Effector memory CD8-positive, alpha-beta T cell (primary cell): ENCODE measurements at places on chromosomes 5 and 9.

GRCh38 chr9:71036501-71036900 lies 84.9 kb downstream of the TRPM3 start:
- no peak for DNase-seq

- no peak for DNase-seq
These were observed 28.9 kb downstream of the HABP4 start for GRCh38 chr9:96478829-96479371.

DNA sequence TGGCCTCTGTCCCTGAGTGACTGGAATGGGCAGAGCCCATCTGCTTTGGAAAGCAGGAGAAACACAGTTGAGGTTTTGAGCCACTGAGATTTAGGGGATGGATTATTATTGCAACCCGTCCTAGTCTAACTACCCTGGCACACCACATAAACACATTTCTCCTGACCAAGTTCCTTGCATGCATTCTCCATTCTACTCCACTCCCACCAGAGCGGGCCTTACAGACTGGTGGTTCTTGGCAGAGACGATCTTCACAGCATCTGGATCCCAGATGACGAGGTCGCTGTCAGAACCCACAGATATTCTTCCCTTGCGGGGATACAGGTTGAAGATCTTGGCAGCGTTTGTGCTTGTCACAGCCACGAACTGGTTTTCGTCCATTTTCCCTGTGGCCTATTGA lies 111.0 kb downstream of the DPYSL3 start:
- no peak for DNase-seq

- no peak for DNase-seq
These were observed 172.3 kb downstream of the PDZD2 start for GRCh38 chr5:31811210-31811609.

GRCh38 chr9:116387934-116388698 lies 234.5 kb downstream of the PAPPA start:
- DNase-seq, result no peak

GRCh38 chr5:17289681-17290539 lies 72.5 kb downstream of the BASP1 start:
- no peak for DNase-seq

DNA sequence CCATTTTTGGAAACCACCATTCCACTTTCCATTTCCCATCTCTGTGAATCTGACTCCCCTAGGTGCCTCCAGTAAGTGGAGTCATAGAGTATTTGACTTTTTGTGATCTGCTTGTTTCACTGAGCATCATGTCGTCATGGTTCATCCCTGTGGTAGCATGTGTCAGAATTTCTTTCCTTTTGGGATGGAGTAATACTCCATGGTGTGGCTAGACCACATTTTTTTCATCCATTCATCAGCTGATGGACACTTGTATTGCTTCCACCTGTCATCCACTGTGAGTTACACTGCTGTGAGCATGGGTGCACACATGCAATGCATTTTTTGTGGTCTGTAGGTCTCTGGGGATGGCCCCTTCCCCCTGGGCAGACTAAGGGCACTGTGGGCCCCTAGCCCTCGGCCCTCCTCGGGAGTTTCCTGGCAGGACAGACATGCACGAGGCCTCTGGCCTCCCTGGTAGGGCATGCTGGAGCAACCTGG lies 115.9 kb downstream of the GADD45G start:
- no peak for DNase-seq

DNA sequence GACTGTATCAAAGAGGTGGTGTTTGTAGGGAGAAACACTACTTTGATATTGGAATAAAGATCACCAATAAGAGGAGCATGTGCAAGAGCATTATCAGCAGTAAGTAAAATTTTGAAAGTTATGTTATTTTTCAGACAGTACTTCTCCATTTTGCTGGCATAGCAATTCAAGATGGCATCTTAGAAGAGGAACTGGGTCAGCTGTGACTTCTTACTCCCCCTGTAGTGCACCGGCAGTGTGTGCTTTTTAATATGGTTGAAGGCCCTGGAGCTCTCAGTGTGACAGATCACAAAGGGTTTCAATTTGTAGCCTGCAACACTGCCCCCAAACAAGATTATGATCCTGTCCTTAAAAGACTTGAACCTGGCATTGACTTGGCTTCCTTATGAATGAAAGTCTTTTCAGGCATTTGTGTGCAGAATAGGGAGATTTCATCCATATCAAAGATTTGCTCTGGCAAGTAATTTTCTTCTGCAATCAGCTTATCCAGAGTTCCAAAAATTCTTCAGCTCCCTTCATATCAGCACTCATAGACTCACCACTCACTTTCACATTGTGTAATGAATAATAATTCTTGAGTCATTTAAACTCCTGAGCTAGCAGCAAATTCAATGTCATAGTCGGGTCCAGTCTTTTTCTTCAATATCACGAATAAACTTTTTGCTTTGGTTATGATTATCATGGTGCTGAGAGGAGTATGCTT lies 105.7 kb upstream of the MAMDC2 start:
- no peak for DNase-seq

- no peak for DNase-seq
These were observed 163.6 kb upstream of the SPEF2 start for GRCh38 chr5:35454011-35454525.

DNA sequence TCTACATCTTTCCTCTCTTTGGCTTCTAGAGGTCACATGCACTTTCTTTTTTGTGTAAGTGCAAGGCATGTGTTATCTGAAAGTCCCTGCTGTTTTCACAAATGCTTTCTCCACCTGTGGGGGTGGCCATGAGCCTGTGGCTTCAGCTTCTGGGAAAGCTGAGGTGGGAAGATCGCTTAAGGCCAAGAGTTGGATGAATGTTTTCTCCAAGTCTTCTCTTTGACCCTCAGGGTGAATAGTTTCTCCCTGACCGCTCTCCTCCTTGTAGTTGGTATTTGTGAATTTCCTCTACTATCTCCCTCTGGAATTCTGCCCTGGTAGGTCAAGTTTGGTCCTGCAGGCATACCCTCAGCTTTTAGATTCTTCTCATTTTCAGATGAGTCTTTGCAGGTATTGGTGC lies 74.2 kb downstream of the UGCG start:
- no peak for DNase-seq
